Type B pancreatic cell (in vitro differentiated cells): ENCODE measurements at places on chromosomes 2 and 18. TPM values are rescaled to one million over a fixed set of nuclear protein-coding genes. Genes with fewer than 3 reads are reported as not detected.
A peak's percentile ranks its signal among the peaks of the same experiment; 100 is the strongest.

WNT10A gene
- total RNA-seq: 5.5 and 31.8 TPM in 2 replicates

DPP4 gene
- 55.9 and 89.4 TPM in 2 replicates for total RNA-seq

GRCh38 chr2:173775440-173775839 is 189.7 kb downstream of the SP3 start:
- H3K27me3 ChIP-seq: peaks cover 5% of the 10 kb centered on the region
- no peak overlapping the region for H3K4me3 ChIP-seq
- no peak for DNase-seq
- no peaks in the 10 kb centered on the region for H3K4me1 ChIP-seq

- peak overlapping the region; percentile 57 for H3K27ac ChIP-seq
- H3K4me1 ChIP-seq: peaks cover 50% of the 10 kb centered on the region
- H3K27me3 ChIP-seq: no peaks in the 10 kb centered on the region
- no peaks in the 10 kb centered on the region for H3K36me3 ChIP-seq
Measured at GRCh38 chr2:8134473-8134932, 547.4 kb upstream of the ID2 start.
